ENCODE measurements at places on chromosomes 1 and 21.
A peak's percentile ranks its signal among the peaks of the same experiment; 100 is the strongest.

GRCh38 chr1:19978143-19978542, 1.3 kb downstream of the PLA2G2A start:
- DNase-seq, result no peak

GRCh38 chr1:156899956-156900718, 6.6 kb downstream of the PEAR1 start:
- DNase-seq, result no peak

DNA sequence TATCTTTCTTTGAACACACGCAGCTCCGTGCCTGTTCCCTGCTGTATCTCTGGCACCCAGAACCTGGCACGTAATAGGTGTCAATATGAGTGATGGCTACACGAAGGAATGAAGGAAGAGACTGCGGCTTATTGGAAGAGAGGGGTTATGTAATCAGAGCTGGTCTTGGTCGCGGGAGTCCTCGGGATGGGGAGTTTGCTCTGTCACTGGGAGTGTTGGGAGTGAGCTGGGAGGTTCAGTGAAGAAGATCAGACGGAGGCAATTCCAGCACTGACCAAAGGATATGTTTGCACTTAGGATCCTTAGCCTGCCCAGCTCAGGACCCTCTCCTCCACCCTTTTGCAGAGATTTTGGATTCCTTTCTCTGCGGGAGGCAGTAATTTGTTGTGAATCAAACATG, 709.1 kb downstream of the PTPRU start:
- no peak for DNase-seq

GRCh38 chr1:24888971-24889676, 41.0 kb downstream of the RUNX3 start:
- DNase-seq, result no peak

DNA sequence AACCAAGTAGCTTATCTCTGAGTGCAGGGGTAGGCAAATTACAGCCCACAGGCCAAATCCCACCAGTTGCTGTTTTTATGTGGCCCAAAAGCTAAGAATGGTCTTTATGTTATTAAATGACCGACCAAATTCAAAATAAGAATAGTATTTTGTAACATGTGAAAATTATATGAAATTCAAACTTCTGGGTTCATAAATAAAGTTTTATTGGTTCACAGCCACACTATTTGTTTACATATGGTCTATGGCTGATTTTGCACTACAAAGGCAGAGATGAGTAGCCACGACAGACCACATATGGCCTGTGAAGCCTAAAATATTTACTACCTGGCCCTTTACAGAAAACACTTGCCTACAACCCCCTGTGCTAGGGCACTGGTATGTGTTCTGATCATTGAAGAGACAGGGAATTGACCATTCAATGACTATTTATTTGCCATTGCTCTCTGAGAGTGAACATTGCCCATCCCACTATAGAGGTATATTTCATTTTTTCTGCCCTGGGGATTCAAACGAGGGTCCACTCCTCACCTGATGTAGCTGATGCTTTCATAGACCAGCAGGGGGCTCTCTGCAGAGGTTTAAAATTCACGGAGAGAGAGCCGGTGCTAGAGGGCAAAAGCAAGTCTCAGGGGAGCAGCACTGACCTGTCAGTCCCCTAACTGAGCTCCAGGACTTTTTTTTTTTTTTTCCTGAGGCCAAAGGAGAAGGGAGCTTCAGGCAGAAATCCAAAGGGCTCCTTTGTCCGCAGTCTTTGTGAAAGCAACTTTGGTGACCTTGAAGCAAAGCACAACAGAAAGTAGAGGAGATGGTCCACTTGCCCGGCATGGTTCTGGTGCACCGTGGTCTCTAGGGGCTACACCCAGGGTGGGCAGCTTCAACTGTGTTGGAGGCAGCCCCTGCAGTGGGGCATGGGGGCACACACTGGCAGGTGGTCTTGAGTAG, 7.3 kb upstream of the GNL2 start:
- DNase-seq, result peak; percentile 50

- no peak for DNase-seq
Observed at GRCh38 chr1:113459279-113459678, 69.0 kb downstream of the MAGI3 start.

GRCh38 chr1:185646202-185646683, 87.9 kb upstream of the HMCN1 start:
- no peak for DNase-seq

DNA sequence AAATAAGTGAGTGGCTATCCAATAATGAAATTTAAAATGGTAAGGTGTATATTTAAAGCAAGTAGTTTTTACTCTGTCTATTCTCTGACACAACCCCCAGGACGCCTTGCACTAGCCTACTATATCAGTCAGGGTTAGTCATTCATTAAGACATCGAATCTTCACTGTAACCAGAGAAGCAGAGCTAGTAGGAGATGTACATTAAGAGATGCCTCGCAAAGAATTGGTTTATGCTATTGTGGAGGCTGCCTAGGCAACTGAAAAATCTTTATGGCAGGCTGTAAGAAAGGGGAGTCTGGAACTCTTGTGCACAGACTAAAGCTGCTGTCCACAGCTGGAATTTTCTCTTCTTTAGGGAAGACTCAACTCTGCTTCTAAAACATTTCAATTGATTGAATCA, 28.8 kb downstream of the NTNG1 start:
- DNase-seq, result no peak

- DNase-seq, result no peak
Observed at GRCh38 chr1:92259350-92259749, 39.4 kb downstream of the GLMN start.

DNA sequence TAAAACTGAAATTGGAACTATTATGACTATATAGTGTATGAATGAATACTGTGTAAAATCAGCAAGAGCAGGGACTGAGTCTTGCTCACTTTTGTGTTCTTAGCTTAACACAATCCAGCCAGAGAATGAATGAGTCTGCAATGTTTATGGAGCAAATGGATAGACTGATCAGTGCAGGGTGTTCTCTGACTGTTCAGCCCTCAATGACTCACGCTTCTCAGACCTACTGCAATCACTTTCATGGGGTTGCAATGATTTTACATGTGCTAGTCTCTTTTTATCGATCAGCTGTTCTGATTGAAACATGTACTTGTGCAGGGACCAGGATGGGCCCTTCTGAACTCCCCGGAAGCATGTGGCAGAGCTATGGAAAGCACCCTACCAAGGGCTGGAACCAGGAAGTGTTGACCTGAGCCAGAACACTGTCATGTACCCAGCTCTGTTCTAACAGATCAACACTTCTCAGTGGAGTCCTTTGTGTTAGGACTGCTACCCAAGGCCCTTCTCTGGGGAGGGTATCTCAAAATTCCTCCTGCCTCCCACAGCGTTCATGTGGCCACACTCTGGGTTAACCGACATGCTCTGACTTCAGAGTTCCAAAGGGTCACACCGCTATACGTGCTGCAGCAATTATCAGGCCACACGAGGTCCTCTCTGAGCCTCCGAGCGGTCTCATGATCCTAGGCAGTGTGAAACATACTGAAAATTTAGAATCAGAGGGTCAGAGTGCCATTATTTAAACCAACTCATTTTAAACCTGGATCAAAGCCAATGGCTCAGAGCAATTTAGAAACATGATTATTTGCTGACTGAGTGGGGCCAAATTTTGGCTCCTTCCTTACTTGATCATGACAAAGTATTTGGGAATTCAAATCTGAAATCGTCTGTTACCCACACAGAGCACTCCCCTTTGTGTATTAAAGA, 35.2 kb downstream of the GRIK1 start:
- DNase-seq, result no peak

DNA sequence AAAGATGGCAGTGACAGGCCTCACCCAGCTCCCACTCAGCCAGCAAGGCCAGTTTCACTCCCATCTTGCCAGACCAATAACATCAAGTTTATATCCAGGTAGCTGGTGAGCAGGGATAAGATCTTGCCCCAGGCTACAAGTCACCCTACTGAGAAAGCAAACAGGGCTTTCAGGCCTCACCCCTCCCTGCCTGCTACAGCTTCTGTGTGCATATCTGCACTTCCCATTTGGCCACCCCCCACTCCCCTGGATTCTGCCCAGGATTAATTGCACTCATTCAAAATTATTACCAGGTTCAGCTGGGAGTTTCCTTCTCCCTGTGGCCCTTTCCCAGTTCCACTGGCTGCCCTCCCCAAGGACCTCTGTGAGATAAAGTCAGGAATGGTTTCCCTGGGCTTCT, 352.1 kb downstream of the TBX15 start:
- DNase-seq, result no peak

- DNase-seq, result no peak
Observed at GRCh38 chr1:114446198-114446597, 64.8 kb downstream of the TRIM33 start.

DNA sequence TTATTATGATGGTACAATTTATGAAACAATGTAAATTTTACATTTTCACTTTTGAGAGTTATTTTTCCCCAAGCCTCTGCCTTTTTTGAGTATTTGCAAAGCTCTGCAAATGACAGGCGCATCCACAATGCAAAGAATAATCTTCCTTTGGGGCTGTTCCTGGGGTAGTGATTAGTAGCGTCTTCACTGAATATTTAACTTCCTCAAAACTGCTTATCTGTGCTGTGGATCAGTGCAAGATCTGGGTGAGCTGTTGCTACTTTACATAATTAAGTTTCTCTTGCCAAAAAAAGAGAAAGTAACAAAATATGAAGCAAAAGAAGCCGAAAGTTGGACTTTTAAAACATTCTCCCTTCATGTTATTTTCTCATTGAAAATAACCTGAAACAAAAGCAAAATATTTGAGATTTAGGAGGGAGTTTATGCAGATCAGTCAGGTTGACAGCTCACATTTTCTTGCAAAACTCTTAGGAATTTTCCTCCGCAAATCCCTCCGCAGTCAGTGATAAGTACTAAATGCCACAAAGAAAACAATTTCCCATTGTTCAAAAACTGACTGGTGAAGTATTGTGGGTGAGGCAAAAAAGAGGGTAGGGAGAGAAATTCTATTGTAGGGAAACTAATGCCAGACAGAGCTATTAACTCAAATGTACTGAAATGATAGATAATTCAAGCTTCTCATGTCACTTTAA, 276.4 kb upstream of the B3GALT2 start:
- DNase-seq, result no peak

DNA sequence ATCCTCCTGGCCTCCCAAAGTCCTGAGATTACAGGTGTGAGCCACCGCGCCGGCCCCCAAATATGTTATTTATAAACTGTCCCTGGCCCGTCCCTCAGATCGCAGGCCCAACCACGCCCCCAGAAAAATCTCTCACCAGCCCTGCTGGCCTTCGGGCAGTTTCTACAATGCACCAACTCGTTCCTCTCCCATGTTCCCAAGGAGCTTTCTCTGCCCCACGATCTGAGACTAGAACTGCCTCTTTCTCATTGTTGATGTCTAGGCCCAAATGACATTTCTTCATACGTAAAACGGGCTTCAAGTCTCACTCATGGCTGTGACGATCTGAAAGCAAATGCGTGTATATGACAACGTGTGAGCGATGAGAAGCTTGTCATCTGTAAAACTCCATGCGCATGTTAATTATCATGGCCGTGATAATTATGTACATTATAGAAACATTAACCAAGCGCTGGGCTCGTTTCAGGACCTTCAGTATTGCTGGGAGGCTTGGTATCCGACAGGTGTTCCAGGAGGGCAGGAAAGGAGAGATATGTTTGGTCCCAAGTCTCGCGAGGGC, 748 bp upstream of the NIPAL3 start:
- no peak for DNase-seq

- no peak for DNase-seq
Observed at GRCh38 chr21:22573834-22574233, 1575.6 kb downstream of the NCAM2 start.

- DNase-seq, result no peak
Observed at GRCh38 chr1:26003756-26004155, 5.9 kb upstream of the PAFAH2 start.

GRCh38 chr1:172279939-172280636, 140.4 kb upstream of the C1orf105 start:
- no peak for DNase-seq

GRCh38 chr1:202143011-202143767, 1.3 kb downstream of the ARL8A start:
- DNase-seq, result peak; percentile 56

- no peak for DNase-seq
Observed at GRCh38 chr1:247453245-247453644, 4.7 kb downstream of the OR2B11 start.

GRCh38 chr1:112689196-112689841, 14.9 kb downstream of the MOV10 start:
- DNase-seq, result no peak

DNA sequence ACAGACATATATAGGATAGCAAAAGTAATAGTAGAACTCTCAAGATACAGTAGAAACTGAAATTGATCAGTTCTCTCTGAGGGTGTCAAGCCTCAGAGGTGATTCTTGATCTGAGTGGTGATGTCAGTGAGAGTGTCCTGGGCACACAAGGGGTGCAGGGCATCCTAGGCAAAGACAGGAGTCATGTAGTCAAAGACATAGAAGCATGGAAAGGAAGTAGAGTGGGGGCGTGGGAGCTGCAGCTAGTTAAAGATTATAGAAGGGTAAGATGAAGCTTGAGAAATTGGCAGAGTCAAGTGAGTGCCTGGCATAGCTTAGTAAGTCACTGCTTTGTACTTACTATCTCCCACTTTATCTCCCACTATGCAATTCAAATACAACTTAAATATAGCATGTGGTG, 22.8 kb downstream of the CDC7 start:
- DNase-seq, result no peak

- no peak for DNase-seq
Observed at GRCh38 chr1:87735750-87736149, 407.1 kb downstream of the LMO4 start.

DNA sequence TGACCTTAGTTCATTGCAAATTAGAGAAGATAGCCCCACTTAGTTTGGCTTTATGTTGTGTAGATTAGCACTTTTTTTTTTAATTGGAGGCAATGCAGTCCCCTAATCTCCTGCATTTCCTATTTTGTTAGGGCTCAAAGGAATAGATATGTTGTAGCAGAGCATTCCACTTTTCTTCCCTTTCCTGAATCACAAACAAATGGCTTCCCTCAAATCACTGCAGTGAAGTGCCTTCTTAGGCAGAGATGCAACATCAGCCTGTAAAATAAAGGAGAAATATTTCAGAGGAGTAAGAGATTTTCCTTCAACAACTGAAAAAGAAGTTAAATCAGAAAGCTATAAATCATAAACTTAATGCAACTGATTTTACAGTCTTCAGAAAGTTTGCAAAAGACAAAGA, 271.8 kb upstream of the C1orf105 start:
- DNase-seq, result no peak

- no peak for DNase-seq
Observed at GRCh38 chr1:119409731-119410130, 5.2 kb upstream of the HSD3B2 start.

DNA sequence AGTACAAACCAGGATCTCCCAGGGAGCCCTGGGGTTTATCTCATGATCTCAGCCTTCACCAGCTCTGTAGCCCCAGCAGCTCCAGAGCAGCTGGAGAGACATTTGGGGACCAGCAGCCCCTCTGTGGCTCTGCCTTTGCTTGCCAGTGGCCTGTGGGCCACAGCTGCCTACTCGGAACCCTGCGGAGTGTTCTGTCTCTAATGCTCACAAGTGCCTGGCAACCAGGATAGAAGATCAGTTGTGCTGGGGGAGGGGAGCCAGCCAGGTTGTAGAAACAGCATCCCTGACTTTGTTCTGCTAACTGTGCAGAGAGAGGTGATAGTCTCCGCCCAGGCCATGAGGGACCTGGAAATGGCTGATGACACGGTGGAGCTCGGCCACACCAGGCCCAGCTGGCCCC, 50.9 kb upstream of the KCNJ15 start:
- no peak for DNase-seq

All from GM19239 (cell line).